ENCODE measurements at places on chromosomes 3 and 15.

GRCh38 chr3:183099838-183100204 lies 525 bp upstream of the MCCC1 start:
- no peak for DNase-seq

- DNase-seq: no peak
Measured at GRCh38 chr15:89103481-89104171, 15.4 kb downstream of the ABHD2 start.

- no peak for DNase-seq
Measured at GRCh38 chr15:62935300-62936081, 107.1 kb upstream of the TPM1 start.

DNA sequence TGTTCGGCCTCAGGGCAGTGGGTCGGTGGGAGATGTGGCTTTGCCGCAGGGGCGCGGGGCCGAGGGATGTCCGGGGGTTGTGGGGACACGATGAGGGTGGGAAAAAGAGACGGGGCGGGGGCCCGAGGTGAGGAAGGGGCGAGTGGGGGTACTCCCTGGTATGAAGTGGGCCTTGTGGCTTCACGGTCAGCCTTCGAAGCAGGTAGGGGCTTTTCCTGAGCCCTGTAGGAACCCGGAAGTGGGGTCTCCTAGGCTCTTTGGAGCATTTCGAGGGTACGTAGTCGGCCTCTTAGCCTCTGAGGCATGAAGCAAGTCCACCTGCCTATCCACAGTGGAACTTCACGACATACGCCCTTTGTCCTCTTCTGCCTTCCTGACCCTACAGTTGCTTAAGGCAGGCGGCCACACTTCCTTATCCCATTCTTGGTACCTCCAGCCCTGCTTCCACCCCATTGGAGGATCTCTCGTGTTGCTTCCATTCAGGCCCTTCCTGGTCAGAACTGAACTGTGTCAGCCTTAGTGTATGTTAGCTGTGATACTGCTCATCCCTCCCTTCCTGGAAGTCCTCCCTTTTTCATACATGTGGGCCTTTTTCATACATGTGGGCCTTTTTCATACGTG lies 389 bp downstream of the ARPC4 start:
- peak; percentile 43 for DNase-seq

- DNase-seq: peak; percentile 4
Measured at GRCh38 chr3:53773611-53774368, 72.4 kb downstream of the CHDH start.

DNA sequence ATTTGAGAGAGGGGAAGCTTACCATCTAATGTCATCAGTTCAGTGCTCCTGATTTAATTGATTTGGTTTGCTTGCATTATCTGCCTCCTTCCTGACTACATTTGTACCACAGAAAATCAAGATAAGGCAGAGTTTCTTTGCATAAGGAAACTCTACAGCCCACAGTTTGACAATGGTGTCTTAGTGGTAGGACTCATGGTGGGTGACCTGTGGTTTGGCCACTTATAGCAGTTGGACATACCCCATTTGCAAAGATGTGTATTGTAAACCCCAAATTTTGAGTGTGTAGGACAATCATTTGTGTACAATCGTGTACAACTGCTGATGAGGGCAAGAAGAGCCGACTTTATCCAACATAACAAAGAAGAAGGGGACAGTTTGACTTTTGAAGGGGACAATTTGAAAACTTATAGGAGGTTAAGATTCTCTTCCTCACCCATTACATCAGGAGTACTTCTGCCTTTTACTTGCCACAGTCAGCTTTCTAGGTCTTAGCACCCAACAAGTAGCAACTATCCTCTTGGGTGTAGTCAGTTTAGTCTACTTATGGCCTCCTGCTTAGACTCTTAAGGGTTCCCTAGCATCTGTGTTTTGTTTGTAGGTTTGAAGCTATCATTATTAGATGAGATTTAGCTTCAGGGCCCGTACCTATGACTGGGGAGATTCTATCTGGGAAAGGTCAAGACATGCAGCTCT lies 6.2 kb downstream of the TGFBR2 start:
- no peak for DNase-seq

- DNase-seq: no peak
Measured at GRCh38 chr3:152511904-152512303, 243.2 kb downstream of the MBNL1 start.

DNA sequence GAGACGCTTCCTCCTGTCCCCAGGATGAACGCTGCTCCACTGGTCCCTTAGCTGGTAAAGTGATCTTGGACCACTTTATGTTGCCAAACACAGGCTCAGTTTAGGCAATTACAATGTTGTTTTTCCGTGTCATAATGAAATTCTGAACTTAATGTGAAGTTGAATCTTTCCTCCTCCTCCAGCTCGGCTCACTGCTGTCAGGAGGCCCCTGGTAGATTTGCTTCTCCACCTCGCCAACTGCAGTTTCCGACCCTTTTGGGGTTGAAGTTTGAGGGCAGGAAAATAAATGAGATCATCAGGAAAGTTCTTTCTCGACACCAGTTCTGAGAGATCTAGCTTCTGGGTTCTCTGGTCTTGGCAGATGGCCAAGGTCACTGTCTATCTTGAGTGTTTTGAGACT lies 27.8 kb downstream of the CFAP161 start:
- no peak for DNase-seq

- no peak for DNase-seq
Measured at GRCh38 chr3:175457301-175457700, 598.2 kb downstream of the NAALADL2 start.

GRCh38 chr3:183548262-183548769 lies 7.2 kb downstream of the KLHL6 start:
- DNase-seq: peak; percentile 83

DNA sequence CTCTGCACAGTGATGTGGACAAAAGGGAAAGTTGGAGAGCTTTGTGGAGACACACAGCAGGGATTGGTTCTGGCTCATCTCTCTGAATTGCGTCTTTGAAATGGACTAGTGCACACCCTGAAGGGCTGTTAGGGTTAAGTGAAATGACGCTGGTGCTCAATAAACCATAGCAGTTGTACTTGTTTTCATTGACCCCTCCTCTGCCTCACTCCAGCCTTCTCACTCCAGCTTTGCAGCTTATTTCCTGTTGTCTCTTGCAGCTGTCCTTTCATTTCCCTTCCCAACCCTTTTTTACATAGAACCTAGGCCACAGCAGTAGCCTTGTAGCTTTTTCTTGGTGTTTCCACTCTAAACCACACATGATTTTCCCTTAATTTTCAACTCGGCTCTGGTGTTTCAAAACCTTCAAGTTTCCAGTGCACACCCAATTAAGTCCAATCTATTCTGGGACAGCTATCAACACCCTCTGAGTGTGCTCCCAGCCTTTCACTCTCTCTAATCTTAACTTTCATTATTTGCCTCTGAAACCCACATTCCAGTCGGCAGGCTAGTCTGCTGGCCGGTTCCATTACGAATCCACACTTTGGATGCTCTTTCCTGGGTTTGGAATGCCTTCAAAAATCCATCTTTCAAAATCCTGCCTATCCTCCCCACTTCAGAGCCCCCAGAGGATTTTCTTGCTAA lies 6.4 kb downstream of the C3orf52 start:
- no peak for DNase-seq

GRCh38 chr15:76153241-76154197 lies 93.7 kb downstream of the TMEM266 start:
- DNase-seq: no peak

- DNase-seq: peak; percentile 67
Measured at GRCh38 chr3:13852638-13853009, 27.2 kb downstream of the WNT7A start.

- no peak for DNase-seq
Measured at GRCh38 chr3:71134521-71134920, 449.0 kb downstream of the FOXP1 start.

GRCh38 chr3:101466465-101467309 lies 46.3 kb downstream of the SENP7 start:
- no peak for DNase-seq

GRCh38 chr15:101187820-101188636 lies 63.8 kb downstream of the CHSY1 start:
- peak; percentile 69 for DNase-seq

- peak; percentile 73 for DNase-seq
Measured at GRCh38 chr3:118772547-118773011, 262.1 kb downstream of the IGSF11 start.

GRCh38 chr15:35626571-35627318 lies 80.8 kb upstream of the DPH6 start:
- no peak for DNase-seq

DNA sequence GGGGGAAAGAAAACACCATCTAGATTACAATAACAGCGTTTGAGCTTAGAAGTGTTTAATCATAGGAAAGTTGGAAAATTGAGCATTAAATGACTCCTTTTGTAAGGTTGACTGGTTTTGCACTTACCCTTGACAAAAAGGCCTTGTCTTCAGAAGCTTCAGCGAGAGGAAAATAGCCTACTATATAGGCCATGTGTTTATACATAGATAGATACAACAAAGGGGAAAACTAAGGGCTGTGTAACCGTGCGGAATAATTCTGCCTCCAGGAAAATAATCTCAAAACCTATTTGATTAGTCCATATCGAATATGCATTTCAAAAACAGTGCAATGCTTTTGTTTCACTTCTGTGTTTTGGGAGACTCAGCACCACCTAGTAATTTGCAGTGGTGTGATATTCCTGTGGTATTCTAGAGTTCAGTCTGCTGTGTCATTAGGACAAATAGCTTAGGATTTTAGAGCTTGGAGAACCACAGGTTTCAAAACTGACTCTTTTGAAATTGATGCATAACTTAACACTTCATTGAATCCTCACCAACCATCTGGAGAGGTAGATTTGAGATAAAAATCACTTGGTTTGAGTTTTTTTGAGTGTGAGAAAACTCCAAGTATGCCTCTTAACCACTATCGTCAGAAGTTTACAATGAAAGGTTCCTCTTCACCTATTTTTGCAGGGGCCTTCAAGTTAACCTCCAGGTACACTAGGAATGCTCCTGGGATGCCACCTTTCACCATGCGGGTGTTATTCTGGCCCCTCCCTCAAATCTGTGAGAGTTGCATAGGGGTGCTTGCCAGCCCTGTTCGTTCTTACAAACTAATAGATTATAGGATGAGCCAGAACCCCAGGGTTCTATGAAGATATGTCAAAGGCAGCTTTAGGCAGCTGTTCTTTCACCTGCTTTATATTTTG lies 1.9 kb downstream of the ARHGAP31 start:
- DNase-seq: peak; percentile 69

GRCh38 chr3:161274691-161275298 lies 53.7 kb downstream of the NMD3 start:
- DNase-seq: peak; percentile 71

- DNase-seq: no peak
Measured at GRCh38 chr3:330494-331115, 134.0 kb downstream of the CHL1 start.

DNA sequence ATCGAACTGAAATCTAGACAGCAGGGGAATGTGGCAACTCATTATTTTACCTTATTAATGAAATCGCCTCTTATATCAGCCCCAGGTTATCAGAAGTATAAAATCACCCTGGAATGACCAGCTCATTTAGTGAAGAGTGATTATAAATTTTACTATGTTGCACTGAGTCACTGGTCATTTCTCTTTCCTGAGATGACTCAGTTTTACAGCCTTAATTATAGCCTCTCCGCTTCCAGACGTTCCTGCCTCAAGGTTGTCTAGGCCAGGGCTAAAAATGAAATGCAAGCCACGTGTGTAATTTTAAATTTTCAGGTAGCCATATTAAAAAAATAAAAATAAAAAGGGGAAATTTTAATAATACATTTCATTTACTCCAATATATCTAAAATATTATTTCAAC lies 33.3 kb downstream of the DET1 start:
- DNase-seq: peak; percentile 72

DNA sequence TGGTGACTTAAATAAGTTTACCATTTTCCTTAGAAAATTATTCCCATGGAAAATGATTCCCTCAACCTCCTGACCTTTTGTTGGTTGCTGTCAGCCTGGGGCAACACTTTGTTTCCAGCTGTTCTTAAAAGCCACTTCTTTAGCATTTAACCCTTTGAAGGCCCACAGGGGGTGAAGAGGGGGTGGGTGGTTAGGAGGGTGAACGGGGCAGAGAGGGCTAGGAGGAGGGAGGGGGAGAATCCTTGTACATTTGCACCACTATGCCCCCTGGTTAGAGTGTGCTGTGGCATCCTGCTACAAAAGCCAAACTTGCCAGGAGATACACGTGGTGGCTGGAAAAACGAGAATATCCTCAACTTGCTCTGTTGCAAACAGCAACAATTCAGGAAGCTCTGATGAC lies 273.2 kb upstream of the RGMA start:
- DNase-seq: no peak

DNA sequence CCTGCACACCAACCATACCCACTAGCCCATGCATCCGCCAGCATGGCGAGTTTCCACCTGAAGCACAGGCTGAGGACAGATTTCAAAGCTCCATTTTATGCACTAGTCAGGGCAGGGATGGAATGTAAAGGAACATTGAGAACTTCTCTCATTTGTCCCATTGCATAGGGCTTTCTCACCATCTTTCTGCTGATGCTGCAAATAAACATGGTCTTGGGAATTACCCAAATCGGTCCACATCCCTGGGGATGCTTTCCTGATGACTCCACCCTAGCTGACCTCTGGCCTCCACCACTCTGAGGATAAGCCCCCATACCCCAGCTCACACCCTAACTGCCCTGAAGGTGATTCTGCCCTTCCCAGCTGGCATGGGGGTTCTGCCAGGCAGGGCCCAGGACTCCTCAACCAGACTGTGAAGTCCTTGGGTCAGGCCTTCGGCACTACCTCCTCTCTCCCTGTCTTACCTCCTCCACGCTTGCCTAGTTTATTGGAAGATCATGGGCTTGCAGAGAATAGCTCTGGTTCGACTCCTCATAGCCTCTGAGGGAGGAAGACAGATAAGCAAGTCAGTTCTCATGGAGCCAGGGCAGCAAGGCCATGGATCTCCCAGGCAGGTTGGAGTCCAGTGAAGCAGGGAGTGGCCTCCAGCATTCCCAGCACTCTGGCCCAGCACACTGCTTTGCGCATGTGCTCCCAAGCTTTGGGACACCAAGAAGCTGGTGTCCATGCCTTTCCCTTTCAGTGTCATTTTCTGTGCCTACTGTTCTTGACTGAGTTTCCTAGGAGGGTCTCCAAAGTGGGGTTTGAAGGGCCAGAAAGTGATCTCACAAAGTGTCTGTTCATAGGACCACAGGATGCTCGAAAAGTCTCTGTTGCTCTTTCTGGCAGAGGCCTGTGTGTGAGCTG lies 27.6 kb upstream of the XYLB start:
- DNase-seq: no peak

Data from M059J (cell line).